Brain pericyte (primary cell): ENCODE measurements at places on chromosomes 4 and X.

GRCh38 chr4:32226204-32226603 is 1506.0 kb downstream of the PCDH7 start:
- DNase-seq: no peak

DNA sequence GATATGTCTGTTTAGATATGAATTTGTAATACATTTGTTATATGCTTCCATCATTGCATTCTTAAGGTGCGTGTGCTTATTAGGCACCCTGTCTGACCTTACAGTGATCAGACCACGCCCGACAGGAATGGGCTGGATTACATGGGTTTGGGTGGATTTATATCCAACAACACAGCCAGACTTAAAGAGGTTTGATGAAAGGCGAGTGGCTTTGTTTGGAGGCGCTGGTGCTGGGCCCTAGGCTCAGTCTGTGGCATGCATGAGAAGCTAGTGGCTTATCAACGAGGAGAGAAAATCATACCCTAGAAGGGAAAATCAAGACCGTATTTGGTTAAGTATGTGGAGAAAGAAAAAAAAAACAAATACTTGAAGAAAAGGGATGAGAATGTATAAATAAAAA is 80.7 kb downstream of the STOX2 start:
- no peak for DNase-seq

DNA sequence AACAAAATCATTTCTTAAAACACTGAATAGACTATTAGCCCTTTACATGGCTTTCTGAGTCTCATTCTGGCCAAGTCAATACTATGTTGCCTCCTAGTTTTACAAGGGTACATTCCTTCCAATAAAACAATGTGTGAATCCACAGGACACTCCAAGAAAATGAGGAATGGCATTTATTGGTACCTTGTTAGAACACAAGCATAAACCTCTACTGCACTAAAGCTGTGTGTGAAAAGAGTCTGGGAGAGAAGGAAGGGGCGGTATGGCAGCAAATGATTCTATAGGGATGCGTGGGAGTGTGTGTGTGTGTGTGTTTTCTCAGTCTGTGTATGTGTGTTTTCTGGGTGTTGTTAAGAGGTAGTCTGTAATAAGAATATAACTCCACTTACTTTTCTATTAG is 48.9 kb downstream of the CXCL1 start:
- no peak for DNase-seq

DNA sequence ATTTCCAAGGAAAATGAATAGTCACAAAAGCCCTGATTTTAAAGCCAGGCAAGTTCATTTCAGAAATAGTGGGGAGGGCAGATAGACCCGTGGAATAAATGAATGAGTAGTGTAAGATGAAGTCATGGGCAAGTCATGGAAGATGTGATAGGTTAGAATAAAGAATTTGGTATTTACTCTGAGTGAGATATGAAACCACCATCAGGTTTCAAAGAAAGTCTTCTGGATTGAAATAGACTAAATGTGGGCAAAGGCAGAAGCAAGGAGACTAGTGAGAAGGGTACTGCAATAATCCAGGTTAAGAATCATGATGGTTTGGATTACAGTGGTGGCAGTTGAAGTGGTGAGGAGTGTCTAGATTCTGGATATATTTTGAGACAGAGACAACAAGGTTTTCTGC is 218.5 kb upstream of the AFF2 start:
- DNase-seq: no peak

- no peak for DNase-seq
Measured at GRCh38 chrX:37424000-37424429, 74.9 kb downstream of the PRRG1 start.

DNA sequence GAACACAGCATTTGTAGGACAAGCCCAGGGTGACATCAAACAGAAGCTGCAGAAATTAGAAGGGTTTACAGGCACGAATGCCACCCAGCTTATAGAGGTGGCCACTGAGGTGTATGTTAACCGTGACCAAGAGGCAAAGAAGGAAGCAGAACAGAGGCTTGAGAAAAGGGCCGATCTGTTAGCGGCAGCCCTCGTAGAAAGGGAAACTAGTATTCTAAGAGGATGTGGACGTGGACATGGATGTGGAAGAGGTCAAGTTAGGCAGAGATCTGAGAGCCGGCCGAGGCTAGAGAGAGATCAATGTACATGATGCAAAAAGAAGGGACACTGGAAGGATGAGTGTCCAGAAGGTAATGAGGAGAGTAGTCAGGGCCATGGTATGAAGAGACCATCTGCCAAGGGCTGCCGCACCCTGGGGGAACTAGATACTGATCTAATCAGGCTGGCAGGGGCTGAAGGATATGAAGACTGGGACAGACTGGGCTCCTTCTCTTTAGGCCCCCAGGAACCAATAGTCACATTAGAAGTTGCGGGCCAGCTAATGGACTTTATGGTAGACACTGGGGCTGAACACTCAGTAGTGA is 27.5 kb downstream of the LIAS start:
- DNase-seq: no peak

- DNase-seq: no peak
Measured at GRCh38 chr4:17545374-17546140, 30.6 kb downstream of the CLRN2 start.

- no peak for DNase-seq
Measured at GRCh38 chr4:147683188-147683591, 773 bp downstream of the PRMT9 start.

GRCh38 chrX:135632353-135632752 is 81.1 kb upstream of the CT45A1 start:
- DNase-seq: no peak

GRCh38 chr4:41172786-41173185 is 41.6 kb downstream of the APBB2 start:
- DNase-seq: no peak

- DNase-seq: no peak
Measured at GRCh38 chr4:41124916-41125548, 89.3 kb downstream of the APBB2 start.

- DNase-seq: no peak
Measured at GRCh38 chrX:45353456-45353855, 152.8 kb upstream of the DIPK2B start.

DNA sequence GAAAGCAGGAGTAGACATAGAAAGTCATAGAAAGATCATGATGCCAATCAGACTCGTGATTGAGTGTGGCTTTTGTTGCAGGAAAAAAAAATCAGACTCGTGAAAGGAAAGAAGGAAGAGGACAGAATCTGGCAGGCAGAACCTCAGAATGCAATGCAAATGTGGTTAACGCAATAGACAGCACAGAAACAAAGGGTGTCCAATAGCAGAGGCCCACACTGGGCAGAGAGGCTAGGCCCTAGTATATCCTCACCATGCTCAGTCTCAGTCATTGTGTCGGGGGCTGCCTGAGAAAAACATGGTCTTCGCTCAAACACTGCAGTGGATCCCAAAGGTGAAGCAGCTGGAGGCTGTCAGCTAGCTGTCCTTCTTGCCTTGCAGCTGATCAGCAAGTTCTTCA is 102.8 kb upstream of the MAOA start:
- no peak for DNase-seq

DNA sequence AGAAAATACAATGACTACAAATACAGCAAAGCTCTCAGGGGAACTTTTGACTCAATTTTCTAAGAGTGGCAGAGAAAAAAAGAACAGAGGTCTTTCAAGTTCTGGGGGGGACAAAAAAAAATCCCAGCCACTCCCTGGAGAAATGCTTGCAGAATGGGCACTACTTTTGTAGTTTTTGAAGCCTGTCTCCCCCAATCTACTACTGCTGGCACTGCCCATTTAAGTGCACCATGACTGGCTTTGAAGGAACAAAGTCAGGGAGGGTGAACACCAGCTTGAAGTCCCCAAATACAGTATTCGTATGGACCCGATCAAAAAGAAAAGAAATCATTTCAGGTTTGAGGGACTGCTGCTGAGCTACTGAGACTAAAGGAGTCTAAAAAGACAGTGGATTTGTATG is 1824.4 kb downstream of the ARAP2 start:
- DNase-seq: no peak

DNA sequence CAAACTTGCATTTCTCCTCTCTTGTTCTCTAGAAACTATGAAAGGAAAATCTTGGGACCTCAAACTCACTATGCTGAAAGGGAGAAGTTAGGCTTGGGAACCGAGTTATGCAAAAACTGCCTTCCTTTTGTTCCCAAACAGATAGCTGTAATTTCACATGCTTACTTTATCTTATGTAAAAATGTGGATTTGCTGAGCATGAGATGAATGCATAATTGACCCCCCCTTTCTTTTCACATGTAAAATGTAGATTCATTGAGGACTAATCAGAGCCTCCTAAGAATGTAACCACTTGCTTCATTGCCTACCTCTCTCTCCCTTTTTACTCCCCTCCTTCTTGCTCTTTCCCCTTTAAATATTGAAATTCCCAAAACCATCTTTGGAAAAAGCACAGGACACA is 18.0 kb downstream of the TBC1D9 start:
- no peak for DNase-seq

GRCh38 chr4:177809791-177810190 is 367.6 kb upstream of the AGA start:
- no peak for DNase-seq

GRCh38 chrX:110430293-110431076 is 71.8 kb downstream of the RTL9 start:
- no peak for DNase-seq

DNA sequence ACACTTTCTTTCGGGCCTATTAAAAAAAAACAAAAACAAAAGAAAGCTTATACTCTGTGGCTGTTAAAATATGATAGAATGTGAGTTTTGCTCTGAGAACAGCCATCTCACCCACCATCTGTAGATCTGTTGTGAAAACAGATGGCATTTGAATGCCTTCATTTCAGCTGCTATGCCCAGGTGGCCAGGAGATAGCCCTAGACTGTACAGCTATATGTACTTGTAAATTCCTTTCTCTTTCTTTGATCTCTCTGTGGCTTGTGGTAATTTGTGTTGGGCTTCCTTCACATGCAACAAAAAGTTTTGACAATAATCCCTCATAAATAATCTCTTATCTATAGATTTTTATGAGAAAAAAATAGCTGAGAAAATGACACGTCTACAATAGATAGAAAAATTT is 38.1 kb downstream of the PNPLA4 start:
- no peak for DNase-seq

DNA sequence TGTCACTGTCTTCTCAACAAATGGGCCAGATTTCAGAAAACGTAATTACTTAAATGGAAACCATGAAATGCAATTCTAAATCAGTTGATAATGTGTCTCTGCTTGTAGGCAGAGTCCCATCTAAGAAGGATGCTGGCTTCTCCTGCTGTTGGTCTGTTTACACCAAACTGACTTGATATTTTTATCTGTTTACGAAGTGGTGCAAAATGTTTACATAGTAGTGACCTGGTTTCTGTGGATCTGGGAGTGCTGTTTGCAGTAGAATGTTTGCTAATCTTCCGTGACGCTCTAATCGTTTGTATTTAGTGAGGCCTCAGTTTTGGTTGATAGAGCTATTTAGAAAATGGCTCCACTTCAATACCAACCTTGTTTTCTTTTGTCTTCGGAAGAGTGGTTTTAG is 213.5 kb downstream of the VEGFC start:
- no peak for DNase-seq

- no peak for DNase-seq
Measured at GRCh38 chr4:32427566-32427965, 1707.4 kb downstream of the PCDH7 start.

- peak; percentile 79 for DNase-seq
Measured at GRCh38 chr4:24103434-24104157, 213.7 kb upstream of the PPARGC1A start.

DNA sequence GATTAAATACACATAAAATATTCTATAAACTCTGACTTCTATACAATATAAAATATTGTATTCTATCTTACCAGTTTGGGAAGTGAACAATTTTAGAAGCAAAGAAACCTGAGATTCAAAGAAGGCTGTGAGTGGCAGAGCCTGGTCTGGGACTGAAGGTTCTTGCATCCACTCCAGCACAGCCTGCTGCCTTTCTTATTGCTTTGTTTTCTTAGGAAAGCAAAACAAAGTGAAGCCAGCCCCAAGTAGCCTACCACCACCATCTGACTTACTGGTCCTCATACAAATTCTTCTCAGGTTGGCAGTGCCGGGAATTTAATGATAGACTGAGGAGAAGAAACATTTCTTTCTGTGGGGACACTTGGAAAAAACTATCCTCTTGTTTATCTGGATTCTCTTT is 129.7 kb upstream of the SMAD1 start:
- DNase-seq: no peak

DNA sequence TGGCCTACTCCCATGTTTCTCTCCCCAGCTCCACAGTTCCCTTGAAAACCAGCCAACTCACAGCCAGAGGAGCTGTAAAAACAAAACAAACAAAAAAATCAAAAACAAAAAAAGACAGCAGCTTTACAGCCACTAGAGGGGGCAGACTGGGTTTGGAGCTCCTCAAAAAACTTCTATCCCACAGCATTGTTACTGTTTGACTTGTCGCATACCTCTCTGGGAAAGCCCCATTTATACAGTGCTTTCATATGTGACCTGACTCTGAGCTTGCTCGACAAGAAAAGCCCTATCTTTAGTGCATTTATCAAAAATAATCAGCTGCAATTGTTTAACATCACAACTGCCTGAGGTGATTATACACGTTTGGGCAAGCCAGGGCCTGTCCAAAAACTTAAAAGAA is 21.6 kb downstream of the TSPAN6 start:
- DNase-seq: no peak

GRCh38 chr4:173866322-173867026 is 336.4 kb upstream of the HAND2 start:
- DNase-seq: no peak

GRCh38 chr4:106183551-106183950 is 132.5 kb downstream of the TBCK start:
- no peak for DNase-seq

DNA sequence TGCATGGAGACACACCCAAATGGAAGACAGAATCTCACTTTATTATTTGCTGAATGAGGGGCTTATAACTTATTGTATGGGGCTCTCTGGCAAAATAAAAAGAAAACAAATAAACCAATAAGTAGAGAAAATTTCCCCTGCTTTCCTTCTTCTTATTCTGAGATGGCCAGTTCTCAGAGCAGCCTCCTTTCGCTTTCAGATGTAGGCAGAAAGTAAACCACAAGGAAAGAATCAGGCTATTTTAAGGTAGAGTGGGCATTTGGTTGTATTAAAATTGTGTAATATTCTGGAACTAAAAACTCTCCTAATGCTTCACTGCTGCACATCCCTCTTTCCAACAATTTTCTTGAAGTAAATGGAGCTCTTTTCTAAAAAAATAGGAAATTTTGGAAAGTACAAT is 241.8 kb downstream of the GALNTL6 start:
- no peak for DNase-seq

DNA sequence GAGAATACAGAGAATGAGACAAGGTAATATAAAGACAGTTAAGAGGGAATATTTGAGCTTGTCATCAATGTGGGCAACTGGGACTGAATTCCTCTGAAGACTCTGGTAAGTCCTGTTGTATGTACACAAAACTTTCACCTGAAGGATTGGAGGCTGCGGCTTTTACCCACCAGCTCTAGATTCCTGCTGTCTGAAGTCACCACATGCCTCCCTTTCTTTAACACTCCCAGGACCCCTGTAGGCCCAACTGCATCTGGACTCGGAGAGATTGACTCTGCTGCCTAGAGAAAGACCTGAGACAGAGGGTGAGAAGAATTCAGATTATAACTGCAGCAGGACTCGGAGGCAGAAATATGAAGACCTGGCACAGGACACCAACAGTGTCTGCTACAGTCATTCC is 1048.0 kb downstream of the PDHA2 start:
- DNase-seq: no peak
